ENCODE measurements at places on chromosomes 11 and 22. TPM values are rescaled to one million over a fixed set of nuclear protein-coding genes. Genes with fewer than 3 reads are reported as not detected.

DNA sequence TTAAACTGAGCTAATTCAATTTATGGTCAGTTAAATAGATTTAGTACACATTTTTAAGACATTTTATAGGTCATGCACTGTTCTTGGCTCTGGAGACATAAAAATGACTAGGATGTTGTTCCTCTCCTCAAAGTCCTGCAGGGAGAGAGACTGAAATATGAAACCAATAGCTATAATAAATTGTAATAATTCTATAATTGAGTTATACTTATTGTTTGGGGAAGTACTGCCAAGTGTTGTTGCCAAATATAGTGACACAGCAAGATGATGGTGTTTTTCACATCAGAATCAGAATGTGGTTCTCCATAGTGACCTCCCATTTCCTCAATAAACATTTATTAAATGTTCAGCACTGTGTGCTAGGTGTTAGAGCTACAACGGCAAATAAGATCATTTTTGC is 470.6 kb downstream of the NTM start:
- DNase-seq = no peak

- no peak for DNase-seq
These were observed 42.9 kb downstream of the CBL start for GRCh38 chr11:119248750-119249670.

- DNase-seq = no peak
These were observed 19.2 kb upstream of the CASP12 start for GRCh38 chr11:104917271-104918112.

Gene YPEL4
- not detected for total RNA-seq

Gene TIRAP
- 11.7 TPM for total RNA-seq

- no peak for DNase-seq
These were observed 181.4 kb downstream of the ETS1 start for GRCh38 chr11:128405714-128406662.

Gene ZPR1
- total RNA-seq = 46.9 TPM

- DNase-seq = no peak
These were observed 203.7 kb downstream of the NELL1 start for GRCh38 chr11:20873054-20873453.

DNA sequence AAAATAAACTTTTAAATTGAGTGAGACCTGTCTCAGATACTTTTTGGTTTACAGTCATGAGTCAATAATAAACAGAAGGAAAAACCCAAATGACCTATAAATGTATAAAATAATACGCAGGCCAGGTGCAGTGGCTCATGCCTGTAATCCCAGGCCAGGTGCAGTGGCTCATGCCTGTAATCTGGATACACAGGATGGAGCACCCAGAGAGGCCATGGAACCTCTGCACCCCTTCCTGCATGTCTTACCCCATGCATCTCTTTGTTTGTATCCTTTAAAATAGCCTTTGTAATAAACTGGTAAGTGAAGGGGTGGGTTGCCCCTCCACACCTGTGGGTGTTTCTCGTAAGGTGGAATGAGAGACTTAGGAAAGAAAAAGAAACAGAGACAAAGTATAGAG is 8.9 kb upstream of the PLAAT4 start:
- DNase-seq = no peak

GRCh38 chr11:47001781-47002181 is 65.2 kb downstream of the CSTPP1 start:
- no peak for DNase-seq

GRCh38 chr22:44091021-44091721 is 67.1 kb downstream of the PARVB start:
- DNase-seq = no peak

DNA sequence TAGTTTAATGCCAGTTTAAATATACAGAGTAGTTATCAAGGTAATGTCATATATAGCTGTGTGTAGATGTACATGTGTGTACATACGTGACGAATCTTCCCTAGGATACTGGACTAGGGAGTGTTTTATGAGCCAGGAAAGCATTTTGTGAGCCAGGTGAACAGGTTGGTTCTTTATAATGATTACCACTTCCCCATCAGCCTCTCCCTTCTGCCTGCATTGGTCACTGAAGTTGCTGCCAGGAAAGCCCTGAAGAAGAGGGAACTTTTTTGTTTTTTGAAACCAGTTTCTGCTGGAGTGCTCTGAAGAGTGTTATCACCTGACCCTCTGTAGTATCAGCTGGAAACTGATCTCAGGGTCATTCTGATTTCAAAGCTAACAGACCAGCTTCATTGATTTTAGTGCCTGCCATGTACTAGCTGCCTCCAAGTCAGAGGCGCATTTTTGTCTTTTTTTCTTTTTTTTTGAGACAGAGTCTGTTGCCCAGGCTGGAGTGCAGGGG is 14.2 kb upstream of the ST14 start:
- no peak for DNase-seq

Gene OR4D5
- not detected for total RNA-seq

GRCh38 chr11:85831050-85831449 is 20.1 kb upstream of the SYTL2 start:
- DNase-seq = no peak

DNA sequence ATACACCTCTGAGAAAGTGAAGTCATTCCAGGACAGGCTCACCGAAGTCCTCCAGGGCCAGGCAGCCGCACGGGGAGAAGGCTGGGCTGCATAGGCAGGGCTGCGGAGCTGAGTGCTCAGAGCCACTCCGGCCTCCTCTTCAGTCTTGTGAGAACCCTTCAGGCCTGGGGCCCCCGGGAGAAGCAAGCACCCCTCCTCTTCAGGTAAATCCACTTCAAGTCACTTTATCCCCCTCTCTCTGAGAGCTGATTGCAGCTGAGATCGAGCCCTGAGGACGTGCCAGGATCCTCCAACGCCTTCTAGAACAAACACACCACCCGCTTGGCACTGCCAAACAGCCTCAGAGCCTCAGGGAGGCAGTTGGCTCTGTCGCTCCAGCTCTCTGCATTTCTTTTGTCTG is 1526.3 kb downstream of the BRD1 start:
- DNase-seq = no peak

DNA sequence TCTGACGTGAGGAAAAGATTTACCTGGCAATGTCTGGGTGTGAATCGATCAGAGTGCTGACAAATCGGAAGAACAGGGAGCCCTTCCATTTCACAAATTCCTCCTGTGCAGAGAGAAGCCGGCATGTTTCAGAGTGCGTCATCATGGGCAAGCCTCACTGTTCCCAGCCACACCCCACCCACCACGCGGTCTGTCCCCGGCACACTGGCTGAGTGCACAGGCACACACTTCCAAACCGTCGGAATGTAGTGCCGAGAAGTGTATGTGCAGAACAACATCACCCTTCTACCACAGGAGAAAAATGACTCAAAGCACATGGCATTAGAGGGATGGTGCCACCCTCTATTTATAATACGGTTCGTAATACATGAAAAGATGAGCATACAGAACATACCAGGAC is 47.5 kb downstream of the NCAPD3 start:
- no peak for DNase-seq

GRCh38 chr11:71329786-71330185 is 77.4 kb upstream of the SHANK2 start:
- no peak for DNase-seq

GRCh38 chr22:22161924-22162851 is 82.4 kb upstream of the VPREB1 start:
- DNase-seq = no peak

Gene MYOD1
- total RNA-seq = not detected

DNA sequence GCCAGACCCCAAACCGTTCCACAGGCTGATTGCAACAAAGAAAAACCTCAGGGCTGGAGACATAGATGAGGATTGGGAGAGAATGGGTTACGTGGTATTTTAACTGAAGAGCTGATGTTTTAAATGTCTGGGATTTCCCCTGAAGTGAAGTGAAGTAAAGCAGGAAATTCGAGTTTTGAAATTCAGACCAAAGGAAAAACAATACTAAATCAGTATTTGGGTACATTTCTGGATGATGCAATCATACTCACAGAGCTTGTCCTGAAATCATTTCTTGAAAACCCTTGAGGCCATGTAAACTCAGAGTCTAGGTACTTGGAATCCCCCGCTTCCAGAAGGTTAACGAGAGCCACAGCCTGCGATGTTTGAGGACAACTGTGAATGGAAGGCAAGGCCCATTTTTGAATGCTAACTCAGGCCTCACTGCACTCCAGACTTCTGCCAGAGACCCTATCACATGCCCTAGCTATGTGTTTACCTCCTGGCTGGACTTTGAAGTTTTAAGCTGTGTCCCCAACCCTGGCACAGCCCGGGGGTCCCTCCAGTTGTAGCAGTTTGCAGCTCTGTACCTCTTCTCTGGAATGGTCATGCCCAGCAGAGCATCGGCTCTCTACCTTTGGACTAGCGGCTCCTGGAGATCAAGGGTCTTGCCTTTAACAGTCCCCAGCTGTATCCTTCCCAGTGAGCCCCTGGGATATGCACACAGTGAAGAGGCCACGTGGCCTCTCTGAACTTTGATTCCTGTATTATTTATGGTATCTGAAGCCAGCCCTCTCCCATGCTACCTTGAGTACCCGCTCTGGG is 5.4 kb upstream of the FTH1 start:
- peak; percentile 80 for DNase-seq

- no peak for DNase-seq
These were observed 114.2 kb downstream of the CACNA1I start for GRCh38 chr22:39684702-39685281.

DNA sequence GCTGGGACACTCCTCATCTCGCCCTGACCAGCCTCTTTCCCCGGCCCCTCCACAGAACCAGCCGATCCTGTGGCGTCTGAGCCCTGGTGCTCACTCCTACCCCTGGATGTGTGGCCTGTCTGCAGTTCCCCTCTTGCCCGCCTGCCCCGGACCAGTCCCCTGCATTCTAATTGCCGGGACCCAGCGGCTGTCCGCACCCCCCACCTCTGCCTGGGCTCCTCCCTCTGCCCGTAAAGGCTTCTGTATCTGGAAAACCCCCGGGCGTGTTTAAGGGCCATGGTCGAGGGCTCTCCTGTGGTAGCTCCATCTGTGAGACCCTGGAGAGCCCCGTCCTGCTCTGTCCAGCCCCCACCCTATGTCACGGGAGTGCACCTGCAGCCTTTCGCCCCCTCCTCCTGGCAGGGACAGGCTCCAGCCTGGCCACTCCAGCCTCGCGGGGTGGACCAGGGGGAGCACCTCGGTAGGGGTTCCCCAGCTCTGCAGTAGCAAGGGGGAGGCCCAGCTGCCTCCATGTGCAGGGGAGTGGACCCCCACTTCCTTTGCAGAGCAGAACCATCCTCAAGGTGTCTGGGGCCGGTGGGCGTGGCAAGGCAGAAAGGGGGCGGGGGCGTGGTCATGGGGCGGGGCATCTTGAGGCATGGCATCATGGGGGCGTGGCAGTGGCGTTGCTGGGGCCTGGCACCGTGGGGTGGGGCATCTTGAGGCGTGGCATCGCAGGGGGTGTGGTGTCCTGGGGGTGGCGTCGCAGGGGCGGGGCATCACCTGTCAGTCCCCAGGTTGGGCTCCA is 430.4 kb downstream of the TBC1D22A start:
- no peak for DNase-seq

DNA sequence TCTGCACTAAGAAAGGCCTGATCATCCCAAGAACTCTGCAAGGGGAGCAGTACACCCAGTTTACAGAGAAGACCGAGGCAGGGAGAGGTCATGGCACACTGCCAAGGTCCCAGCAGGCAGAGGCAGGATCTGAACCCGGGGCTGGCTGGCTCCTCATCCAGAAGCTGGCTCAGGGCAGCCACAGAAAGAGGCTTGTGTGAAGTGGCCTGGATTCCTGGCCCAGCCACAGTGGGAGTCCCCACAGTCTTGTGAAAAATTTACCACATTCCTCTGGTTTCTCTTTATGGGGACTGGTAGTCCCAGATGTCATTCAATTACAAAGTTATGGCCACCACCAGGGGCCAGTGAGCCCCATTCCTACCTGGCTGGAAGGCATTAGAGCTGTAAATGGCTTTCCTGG is 440.5 kb downstream of the MIAT start:
- no peak for DNase-seq

- DNase-seq = no peak
These were observed 679.4 kb upstream of the KIRREL3 start for GRCh38 chr11:127679816-127680545.

Gene CPT1B
- 5.8 TPM for total RNA-seq

Gene ACCSL
- total RNA-seq = not detected

Gene STT3A
- total RNA-seq = 208 TPM

GRCh38 chr11:60125956-60126585 is 37.6 kb downstream of the MS4A2 start:
- DNase-seq = no peak

Gene OR52H1
- total RNA-seq = 0.75 TPM

- DNase-seq = no peak
These were observed 14.3 kb downstream of the CARD10 start for GRCh38 chr22:37504964-37505363.

- no peak for DNase-seq
These were observed 217.1 kb upstream of the PLET1 start for GRCh38 chr11:112477581-112478317.

DNA sequence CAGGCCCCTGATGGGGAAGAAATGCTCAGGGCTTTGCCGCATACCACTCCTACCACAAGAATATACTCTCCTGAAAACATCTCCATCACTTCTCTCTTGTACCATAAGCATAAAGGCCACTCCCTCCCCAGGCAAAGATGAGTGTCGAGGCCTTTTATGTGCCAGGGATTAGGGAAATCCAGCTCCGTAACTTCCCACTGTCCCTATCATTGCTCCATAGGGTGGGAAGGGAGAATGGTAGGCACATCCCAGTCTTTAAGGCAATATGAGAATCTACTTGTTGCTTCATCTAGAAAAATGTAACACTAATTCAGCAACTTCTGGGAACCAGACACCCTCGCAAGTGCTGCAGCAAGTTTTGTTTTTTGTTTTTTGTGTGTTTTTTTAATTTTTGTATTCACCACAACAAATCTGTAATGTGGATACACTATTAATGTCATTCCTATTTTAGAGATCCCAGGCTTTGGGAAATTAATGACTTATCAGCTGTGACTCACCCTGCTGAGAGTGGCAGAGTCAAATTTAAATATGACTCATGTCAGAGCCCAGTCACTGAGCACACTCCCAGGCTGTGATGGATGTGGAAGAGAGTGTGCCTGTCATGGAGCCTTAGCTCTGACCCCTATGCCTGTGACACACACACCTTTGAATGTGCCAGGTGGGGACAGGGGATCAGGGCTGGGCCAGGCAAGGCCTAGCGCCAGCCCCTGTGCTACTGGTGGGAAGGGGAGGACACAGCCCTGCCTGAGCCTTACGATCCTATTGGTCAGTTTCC is 23.4 kb downstream of the PANX1 start:
- peak; percentile 67 for DNase-seq

Gene PUS3
- total RNA-seq = 17.6 TPM

GRCh38 chr11:92152245-92152644 is 72.4 kb upstream of the FAT3 start:
- no peak for DNase-seq

GRCh38 chr11:44313761-44314489 is 4.0 kb upstream of the ALX4 start:
- DNase-seq = no peak

All from kidney epithelial cell (primary cell).